Activated CD4-positive, alpha-beta T cell treated with anti-CD3 and anti-CD28 coated beads for 48 hours (primary cell): ENCODE measurements at places on chromosomes 4 and X.

- DNase-seq, result peak; percentile 7
Observed at GRCh38 chr4:146450524-146450923, 71.2 kb downstream of the SLC10A7 start.

- DNase-seq, result no peak
Observed at GRCh38 chr4:37604461-37604860, 81.7 kb downstream of the RELL1 start.

DNA sequence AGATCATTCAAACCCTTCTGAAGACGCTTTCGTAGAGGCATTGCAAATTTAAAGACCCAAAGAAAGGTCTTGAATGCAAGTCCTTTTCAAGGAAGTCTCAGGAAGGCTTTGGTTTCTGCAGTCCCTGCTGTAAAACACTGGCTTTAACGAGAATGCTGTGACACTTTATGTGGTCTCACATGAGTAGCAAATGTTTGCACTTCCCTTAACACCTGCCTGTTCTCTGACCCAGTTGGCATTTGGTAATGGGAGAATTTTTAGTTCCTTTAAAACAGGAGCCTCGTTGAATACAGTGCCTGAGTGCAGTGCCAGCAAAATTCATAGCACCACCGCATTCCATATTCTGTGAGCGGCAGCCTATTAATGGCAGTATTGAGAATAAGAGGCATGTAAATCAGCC is 330.5 kb upstream of the PRKX start:
- no peak for DNase-seq

DNA sequence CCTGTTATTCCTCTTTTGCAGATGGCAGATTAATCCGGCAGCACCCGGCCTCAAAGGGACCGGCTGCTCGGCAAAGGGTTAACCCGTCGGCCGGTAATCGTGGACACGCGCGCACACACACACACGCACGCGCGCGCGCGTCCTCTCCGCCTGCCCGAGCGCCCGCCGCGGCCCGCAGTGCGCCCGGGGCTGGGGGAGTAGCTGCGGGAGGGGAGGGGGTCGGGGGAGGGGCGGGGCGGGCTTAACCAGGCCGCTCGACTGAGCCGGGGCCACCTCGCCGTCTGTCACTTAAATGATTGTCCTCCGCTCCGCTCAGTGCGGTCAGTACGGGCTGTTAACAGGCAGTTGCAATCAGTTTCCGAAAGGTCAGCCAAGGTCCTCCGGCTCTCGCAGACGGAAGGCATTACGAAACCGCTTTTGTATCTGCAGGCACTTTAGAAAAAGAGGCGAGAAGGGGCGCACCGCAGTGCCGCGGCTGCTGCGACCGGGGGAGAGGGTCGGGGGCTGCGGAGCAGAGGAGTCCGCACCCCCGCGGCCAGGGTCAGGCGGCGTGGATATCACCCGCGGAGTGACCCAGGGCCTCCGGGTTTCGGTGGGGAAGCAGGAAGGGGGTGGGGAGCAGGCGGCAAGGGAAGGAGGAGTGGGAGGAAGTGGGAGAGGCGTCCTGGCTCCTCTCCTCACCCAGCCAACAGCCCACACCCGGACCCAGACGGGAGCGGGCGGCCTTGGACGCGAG is 57.3 kb upstream of the BCOR start:
- no peak for DNase-seq

DNA sequence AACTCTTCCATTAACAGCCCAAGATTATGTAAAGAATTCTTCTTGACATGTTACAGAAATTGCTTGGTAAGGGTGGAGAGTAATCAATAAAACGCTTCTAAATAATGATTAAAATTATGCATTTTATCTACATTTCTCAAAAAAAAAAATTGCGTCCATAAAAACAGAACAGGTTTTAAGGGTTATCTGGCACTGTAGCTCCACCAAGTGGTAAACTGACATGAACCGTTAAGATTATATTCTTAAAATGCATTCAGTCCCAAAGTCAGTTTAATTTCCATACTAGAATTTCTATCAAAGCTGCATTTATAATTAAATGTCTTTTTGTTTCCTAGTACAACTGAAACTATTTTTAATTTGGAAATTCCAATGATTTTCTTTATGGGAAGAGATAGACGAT is 214.0 kb upstream of the UGT8 start:
- DNase-seq, result no peak

DNA sequence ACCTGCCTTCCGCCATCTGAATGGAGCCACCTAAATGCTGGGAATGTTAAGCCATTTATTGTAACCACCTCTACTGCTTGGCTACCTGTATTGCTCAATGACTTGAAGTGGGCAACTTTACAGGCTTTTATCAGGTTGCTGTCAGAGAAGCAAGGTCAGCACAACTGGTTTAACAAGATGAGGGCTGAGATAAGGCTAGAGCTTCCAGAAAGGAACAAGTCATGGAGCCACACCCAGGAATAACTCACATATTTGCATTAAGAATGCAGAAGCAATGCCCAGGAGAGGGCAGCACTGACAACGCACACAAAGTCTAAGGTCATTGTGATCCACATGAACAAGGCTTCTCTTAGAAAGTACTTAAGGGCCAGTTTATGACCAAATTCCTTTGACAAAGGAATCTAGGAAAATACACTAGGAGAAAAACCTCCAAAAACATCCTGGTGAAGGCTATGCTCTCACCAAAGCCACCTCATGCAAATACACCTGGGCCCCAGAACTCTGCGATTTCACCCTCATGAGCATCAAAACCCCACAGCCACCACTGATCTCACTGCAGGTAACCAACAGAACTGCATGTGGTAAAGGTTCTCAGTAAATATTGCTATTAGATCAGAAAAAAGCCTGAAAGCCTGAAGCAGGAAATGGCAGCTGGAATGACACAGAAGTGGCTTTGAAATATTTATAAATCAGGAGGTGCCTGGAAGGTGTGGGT is 15.0 kb upstream of the STS start:
- DNase-seq, result peak; percentile 28

GRCh38 chr4:186347743-186348142 is 81.8 kb downstream of the F11 start:
- DNase-seq, result no peak

- DNase-seq, result peak; percentile 39
Observed at GRCh38 chr4:69760455-69760854, at the start of gene SULT1B1. SULT1B1 (minus strand) TSS chr4:69760620; CDS start chr4:69755217, 5,403 bp downstream.

- no peak for DNase-seq
Observed at GRCh38 chr4:41154814-41155177, 59.5 kb downstream of the APBB2 start.

- no peak for DNase-seq
Observed at GRCh38 chr4:87071401-87071800, 136.6 kb downstream of the AFF1 start.

GRCh38 chr4:143587703-143588102 is 74.2 kb downstream of the SMARCA5 start:
- DNase-seq, result no peak

DNA sequence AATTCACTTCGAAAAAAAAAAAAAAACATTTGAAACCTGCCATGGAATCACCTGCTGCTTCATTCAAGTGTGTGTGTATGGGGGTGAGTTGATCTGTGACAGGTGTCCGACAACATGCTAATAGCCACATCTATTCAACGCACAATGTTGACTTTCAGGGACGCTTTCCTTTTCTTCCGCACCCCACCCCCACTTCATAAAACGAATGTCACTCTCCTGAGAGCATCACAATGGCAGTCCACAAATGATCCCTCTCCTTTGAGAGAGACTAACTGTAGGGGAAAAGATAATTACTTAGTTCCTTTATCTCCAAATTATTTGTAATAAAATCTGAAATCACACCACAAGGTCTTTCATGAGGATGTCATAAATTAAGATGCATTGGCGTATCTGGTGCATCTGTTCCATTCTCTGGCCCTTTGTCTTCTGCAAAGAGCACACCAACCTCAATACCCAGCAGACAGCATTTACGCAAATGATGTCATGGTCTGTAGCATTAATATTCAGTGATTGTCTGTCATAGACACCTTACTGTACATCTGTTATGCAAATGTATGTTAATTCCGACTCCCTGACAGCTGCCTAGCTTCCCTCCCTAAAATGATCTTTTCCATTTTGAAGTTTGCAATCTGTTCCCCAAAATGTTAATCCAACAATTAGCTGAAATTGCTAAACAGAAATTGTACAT is 640.0 kb upstream of the BOD1L1 start:
- DNase-seq, result no peak

DNA sequence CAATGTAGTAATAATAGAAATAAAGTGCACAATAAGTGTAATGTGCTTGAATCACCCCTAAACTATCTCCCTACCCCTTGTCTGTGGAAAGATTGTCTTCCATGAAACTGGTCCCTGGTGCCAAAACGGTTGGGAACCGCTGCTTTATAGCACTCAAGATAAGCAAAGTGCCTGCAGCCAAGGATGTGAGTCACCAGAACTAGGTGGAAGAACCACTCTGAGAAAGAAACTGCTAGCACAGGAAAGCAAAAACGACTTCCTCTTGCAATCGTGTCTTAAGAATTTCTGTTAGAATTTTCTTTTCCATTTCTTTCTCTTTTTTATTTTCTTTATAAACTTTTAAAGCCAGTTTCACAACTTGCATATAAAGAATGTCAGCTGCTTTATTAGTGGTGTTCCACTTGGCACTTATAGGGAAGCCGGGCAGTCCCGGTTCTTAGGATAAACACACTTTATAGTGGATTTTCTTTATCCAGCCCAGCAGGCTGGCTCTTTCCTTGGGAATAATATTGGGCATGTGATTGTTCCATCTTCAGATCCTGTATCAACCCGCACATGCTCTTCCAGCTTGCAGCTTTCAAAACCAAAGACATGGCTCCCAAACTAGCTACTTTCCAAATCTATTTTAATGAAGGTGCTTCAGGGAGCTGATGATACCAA is 32.3 kb upstream of the CXCL8 start:
- no peak for DNase-seq

GRCh38 chrX:124212622-124213021 is 119.8 kb upstream of the TEX13D start:
- peak; percentile 37 for DNase-seq

DNA sequence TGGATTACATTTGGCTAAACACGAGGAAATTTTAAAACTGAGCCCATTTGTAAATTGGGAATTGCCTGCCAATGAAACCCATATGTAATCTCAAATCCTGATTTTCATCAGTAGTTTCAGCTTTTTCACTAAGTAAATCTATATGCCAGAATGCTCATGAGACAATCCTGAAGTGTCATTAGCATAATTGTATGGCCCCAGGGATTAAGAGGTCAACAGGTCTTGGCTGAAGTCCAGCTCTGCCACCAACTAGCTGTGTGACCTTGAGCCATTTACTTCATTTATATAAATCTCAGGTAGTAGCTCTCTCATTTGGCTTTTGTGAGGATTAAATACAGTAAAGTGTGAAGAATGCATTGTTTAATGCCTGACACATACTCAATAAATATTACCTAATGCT is 320.5 kb upstream of the EMCN start:
- no peak for DNase-seq

GRCh38 chr4:151738720-151739517 is 21.9 kb downstream of the GATB start:
- DNase-seq, result no peak

DNA sequence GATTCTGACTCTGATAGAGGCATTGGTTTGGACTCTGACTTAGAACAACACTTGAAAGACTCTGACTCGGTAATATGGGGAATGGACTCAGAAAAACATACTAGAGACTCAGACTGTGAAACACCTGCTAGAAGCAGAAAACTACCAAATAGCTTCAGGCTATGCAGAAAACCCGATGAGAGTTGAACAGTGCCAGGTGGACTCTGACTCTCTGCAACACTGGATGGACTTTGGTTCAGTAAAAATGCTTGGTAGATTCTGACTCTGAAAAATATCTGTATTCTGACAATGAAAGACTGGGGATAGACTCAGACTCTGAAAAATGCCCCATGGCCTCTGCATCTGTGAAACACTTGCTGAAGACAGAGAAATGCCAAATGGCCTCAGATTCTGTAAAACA is 215.1 kb upstream of the HDX start:
- DNase-seq, result no peak

- DNase-seq, result no peak
Observed at GRCh38 chr4:21722157-21722839, 226.3 kb downstream of the KCNIP4 start.

DNA sequence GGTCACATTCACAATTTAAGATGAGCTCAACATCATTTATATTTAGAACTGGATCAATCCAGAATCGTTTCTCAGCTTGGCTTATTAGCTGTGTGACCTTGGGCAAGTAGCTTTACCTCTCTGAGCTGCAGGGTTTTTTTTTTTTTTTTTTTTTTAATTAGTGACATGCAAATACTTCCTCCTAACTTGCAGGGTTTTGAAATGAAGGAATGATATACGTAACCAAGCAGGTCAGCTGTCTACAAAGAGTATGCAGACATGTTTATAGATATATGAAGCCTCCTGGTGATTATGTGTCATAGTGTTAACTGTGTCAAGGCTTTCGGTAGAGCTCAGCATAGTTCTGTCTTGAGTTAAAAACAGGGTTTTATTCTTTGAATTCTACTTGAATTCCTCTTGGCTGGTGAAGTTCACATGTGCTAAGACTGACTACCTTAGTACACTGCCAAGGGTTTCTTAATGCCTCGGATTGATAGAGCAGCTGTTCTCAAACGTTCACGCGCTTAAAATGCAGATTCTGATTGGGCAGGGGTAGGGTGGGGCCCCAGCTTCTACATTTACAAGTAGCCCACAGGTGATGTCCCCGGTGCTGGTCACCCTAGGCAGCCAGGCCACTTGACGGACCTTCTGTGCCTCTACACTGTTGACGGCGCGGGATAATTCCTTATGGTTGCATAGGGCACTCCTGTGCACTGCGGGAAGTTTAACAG is 654 bp upstream of the STS start:
- peak; percentile 8 for DNase-seq

DNA sequence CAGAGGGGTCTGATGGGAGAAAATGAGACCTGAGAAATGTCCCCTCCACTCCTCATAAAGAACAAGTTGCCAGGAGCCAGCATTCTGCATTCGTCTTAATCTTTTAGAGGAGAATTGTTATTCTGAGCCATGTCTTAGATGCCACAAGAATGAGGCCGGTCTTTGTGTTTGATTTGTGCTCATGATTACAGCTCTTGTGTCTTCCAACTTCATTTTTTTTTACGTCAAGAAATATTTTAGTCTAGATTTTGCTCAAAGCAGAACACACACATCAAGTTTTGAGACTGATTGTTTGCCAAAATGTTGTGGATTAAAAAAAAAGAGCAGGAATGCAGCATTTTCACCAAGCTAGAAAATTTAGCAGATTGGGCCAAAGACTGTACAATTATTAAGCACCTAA is 130.6 kb upstream of the PITX2 start:
- DNase-seq, result no peak
